ENCODE measurements at places on chromosomes 6 and 20. TPM values are rescaled to one million over a fixed set of nuclear protein-coding genes. Genes with fewer than 3 reads are reported as not detected.

Gene SLC12A5
- 19.9 TPM for polyA plus RNA-seq

DNA sequence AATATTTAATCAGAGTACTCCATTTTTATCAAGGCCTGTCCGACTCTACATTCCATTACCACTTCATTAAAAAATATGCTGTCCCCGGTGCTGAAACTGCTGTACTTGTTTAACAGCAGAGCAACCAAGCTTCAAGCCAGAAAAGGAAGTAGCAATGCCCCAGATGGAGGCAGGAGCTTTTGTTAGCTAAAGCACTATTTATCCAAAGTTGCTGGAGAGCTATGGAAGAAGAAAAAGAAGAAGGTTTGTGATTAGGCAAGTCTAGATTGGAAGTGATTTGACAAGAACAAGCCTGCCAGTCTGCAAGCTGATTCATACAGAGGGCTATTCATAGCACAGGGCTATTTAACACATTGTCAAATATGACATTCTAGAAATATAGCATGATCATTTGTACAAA is 160.9 kb upstream of the SPTLC3 start:
- H3K4me3 ChIP-seq, result no peak overlapping the region
- no peaks in the 10 kb centered on the region for H3K4me1 ChIP-seq
- no peaks in the 10 kb centered on the region for H3K27me3 ChIP-seq
- no peak overlapping the region for H3K27ac ChIP-seq
- H3K36me3 ChIP-seq, result no peaks in the 10 kb centered on the region
- no peak for DNase-seq

Gene NFKBIE
- 6.4 TPM for polyA plus RNA-seq

- peaks cover 65% of the 10 kb centered on the region for H3K36me3 ChIP-seq
- no peaks in the 10 kb centered on the region for H3K27me3 ChIP-seq
- H3K27ac ChIP-seq, result no peak overlapping the region
- H3K4me3 ChIP-seq, result no peak overlapping the region
- no peak for DNase-seq
- no peaks in the 10 kb centered on the region for H3K4me1 ChIP-seq
Measured at GRCh38 chr6:132464538-132465256, 48.2 kb downstream of the STX7 start.

Gene NOX3
- not detected for polyA plus RNA-seq

Gene CASP8AP2
- polyA plus RNA-seq, result 2.8 TPM

DNA sequence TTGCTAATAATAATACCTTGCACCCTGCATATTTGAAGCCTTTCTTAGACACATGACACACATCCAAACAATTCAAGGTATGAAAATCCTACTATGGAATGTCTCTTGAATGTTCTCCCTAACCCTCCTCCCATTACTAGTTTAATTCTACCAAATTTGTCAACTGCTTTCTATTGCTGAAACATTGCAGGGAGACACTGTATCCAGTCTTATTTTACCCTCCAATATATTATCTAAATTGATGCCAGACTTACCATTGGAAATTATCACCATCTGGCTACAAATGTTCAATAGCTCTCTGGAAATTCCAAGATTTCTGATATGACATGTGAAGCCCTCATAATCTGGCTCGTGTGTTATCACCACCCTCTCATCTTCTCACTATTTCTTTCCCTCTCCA is 1027.3 kb upstream of the CITED2 start:
- H3K36me3 ChIP-seq, result no peaks in the 10 kb centered on the region
- H3K27me3 ChIP-seq, result no peaks in the 10 kb centered on the region
- no peak for DNase-seq
- H3K27ac ChIP-seq, result peak overlapping the region; percentile 36

DNA sequence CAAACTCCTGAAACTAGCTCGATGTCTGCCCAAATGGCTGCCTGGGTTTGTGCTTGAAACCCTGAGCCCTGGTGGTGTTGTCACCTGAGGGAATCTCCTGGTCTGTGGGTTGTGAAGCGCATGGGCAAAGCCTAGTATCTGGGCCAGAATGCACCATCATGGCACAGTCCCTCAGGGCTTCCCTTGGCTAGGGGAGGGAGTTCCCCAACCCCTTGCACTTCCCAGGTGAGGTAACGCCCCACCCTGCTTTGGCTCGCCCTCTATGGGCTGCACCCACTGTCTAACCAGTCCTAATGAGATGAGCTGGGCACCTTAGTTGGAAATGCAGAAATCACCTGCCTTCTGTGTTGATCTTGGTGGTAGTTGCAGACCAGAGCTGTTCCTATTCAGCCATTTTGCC is 152.9 kb upstream of the MAP3K7 start:
- H3K4me1 ChIP-seq, result no peaks in the 10 kb centered on the region
- H3K4me3 ChIP-seq, result no peak overlapping the region
- DNase-seq, result no peak
- H3K27ac ChIP-seq, result no peak overlapping the region

DNA sequence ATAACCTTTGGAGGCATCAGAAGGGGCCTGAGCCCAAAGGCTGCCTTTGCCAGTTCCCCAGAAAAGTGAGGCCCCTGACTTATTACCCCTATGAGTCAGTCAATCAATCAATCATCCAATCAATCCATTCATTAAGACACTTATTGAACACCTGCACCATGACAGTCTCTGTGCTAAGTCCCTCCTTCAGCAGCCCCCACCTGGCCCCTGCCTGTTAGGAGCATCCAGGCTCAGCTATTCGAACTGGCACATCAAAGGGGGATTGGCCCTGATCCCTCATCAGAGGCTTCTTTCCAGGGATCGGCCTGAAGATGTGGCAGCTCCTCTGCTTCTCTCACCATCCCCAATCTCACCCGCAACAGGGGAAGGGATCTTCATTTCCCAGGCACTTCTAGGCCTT is 27.7 kb upstream of the VEGFA start:
- H3K36me3 ChIP-seq, result no peaks in the 10 kb centered on the region
- no peaks in the 10 kb centered on the region for H3K27me3 ChIP-seq
- no peak overlapping the region for H3K4me3 ChIP-seq
- peak; percentile 10 for DNase-seq
- H3K4me1 ChIP-seq, result no peaks in the 10 kb centered on the region

Gene CST4
- polyA plus RNA-seq, result not detected

GRCh38 chr6:144469144-144469575 is 184.0 kb downstream of the UTRN start:
- no peak overlapping the region for H3K27ac ChIP-seq
- H3K4me1 ChIP-seq, result peaks cover 4% of the 10 kb centered on the region
- no peaks in the 10 kb centered on the region for H3K27me3 ChIP-seq
- no peak overlapping the region for H3K4me3 ChIP-seq
- DNase-seq, result no peak

All from SK-N-SH (cell line).